ENCODE measurements at places on chromosomes 7 and 10. TPM values are rescaled to one million over a fixed set of nuclear protein-coding genes. Genes with fewer than 3 reads are reported as not detected.

Gene PRR15
- total RNA-seq = 4.6 TPM

Gene PHYHIPL
- total RNA-seq = 3.8 TPM

Gene STX1A
- 2.4 TPM for total RNA-seq

Gene TSPAN12
- total RNA-seq = 9.0 TPM

Gene SLC26A3
- not detected for total RNA-seq

Gene TMEM236
- 0.22 TPM for total RNA-seq

Gene JCAD
- total RNA-seq = 21.2 TPM

Gene BBIP1
- total RNA-seq = 4.2 TPM

Gene COL17A1
- total RNA-seq = not detected

GRCh38 chr7:75772081-75773077 lies at the start of gene CCL26:
TSS of gene CCL26 (minus strand) at chr7:75772211. CDS start at chr7:75772176, 35 bp downstream.
- DNase-seq = no peak

DNA sequence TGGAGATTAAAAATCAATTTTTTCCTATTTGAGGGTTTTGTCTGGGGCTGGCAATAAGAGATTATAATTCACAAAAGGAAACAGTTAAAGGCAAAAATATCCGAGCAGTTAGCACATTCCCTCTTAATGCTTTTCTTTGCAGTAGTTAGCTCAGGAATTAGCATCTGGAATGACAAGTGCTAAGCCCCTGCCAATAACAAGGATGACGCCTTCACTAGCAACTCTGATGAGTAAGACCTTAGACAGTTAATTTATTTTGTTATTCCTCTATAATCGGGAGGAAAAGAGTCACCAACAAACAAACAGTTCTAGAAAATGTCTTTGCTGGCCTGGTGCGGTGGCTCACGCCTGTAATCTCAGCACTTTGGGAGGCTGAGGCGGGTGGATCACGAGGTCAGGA lies 151.3 kb downstream of the TRIL start:
- DNase-seq = no peak

- no peak for DNase-seq
Observed at GRCh38 chr10:51629934-51630639, 69.3 kb downstream of the CSTF2T start.

- no peak for DNase-seq
Observed at GRCh38 chr7:41114131-41114530, 588.8 kb downstream of the INHBA start.

DNA sequence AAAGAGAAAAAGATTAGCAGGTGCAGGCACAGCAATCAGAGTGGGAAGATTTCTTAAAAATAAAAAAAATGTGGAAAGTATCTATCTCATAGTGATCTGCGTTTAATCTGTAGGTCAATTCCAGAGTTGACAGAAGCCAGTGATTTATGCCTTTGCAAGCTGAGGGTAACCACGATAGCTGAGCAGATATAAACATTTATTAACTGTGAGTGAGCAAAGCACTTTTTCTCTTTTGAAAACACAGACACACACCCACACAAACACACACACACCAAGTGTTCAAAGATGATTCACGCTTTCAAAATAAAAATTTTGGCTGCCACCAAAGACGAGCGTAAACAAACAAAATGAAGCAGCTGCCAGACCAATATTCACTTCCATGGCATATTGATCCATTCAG lies 243.2 kb upstream of the SLC26A5 start:
- DNase-seq = no peak

DNA sequence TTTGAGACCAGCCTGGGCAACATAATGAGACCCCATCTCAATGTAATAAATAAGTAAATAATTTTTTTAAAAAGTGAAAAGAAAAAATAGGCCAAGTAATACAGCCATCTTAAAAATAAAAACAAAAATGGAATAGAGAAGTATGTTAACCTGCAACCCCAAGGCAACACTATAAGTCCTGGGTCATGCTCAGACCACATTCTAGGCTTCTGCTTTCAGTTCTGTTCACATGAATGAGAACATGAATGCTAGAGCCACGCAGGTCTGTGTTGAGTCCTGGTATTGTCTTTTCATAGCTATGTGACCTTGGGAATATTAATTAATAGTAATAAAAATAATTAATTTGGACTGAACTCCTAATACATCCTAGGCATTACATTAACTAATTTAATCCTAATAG lies 284.0 kb downstream of the AUTS2 start:
- DNase-seq = no peak

- DNase-seq = no peak
Observed at GRCh38 chr7:41193738-41194282, 509.1 kb downstream of the INHBA start.

DNA sequence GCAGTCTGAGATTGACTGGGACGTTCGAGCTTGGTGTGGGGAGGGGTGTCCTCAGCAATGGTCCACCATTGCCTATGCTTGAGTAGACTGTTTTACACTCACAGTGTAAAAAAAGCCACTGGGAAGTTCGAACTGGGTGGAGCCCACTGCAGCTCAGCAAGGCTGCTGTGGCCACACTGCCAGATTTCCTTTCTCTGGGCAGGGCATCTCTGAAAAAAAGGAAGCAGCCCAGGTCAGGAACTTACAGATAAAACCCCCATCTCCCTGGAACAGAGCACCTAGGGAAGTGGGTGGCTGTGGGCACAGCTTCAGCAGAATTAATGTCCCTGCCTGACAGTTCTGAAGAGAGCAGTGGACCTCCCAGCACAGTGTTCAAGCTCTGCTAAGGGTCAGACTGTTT lies 80.3 kb downstream of the BICC1 start:
- no peak for DNase-seq

- DNase-seq = no peak
Observed at GRCh38 chr10:47440207-47440606, 43.7 kb downstream of the ANXA8 start.

- no peak for DNase-seq
Observed at GRCh38 chr10:109866168-109866994, 56.9 kb downstream of the XPNPEP1 start.

DNA sequence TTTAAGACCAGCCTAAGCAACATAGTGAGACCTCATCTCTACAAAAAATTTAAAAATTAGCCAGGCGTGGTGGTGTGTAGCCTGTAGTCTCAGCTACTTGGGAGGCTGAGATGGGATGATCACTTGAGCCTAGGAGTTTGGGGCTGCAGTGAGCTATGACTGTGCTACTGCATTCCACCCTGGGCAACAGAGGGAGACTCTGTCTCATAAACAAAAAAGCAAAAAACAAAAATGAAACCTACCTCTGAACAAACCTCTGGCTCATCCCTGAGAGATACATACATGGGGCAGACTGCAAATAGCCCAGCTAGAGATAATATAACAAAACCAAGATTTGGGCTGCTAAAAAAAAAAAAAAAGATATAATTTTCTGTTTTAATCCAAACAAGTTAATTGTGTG lies 19.5 kb downstream of the C10orf67 start:
- no peak for DNase-seq

- no peak for DNase-seq
Observed at GRCh38 chr7:22250390-22250789, 106.6 kb downstream of the RAPGEF5 start.

DNA sequence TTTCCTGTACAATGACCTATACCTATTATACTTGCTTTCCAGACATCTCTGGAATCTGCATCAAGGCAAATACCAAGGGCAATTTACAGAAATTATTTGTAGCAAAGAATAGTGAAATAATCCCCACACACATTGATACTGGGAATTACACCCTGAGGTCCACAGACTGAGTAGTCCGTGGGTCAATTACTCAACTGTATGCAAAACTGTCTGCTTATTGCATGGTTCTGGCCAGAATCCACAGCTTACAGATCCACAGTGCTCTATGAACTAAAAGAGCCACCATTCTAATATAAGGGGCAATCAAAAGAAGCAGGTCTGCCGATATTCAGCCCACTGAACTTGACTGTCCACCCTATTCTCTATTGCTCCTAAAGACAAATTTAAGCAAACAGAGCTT lies 5.7 kb downstream of the CHCHD3 start:
- no peak for DNase-seq

DNA sequence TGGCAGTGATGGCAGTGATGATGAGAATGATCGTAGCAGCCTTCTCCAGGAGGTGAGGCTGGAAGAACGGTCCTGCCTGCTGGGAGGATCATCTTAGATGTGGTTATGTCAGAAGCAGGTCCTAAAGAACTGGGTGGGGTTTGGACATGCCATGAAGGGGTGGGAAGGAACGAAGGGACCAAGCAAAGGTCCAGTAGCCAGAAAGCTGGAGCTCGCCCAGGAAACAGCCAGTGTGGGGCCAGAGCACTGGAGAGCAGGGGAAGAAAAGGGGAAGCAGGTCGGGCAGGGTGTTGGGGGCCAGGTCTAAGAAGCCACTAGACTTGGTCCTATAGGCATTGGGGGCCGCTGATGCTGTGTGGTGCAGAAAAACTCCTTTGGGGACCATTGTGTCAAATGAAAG lies 127.4 kb downstream of the RGS10 start:
- DNase-seq = no peak

DNA sequence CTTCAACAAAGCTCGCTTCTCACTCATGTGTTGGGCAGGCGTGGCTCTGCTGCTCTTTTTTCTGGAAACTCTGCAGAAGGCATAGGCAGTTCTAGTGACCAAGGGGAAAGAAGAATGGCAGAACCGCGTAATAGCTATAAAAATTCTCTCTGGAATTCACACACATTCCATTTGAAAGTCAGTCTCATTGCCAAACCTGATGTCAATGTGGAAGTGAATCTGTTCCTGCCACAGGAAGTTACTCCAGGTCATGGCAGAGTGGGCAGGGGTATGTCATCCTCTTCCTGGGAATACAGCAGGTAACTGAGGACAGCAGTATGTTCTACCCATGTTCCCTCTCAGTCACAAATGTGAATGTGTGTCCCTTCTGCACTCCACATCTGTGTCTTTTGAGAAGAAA lies 8.2 kb upstream of the PAXIP1 start:
- DNase-seq = no peak

- DNase-seq = no peak
Observed at GRCh38 chr10:117390420-117390819, 15.2 kb upstream of the PDZD8 start.

- DNase-seq = no peak
Observed at GRCh38 chr7:13016592-13017332, 329.3 kb downstream of the ARL4A start.

GRCh38 chr10:133163889-133164815 lies 4.1 kb downstream of the KNDC1 start:
- DNase-seq = peak; percentile 8

DNA sequence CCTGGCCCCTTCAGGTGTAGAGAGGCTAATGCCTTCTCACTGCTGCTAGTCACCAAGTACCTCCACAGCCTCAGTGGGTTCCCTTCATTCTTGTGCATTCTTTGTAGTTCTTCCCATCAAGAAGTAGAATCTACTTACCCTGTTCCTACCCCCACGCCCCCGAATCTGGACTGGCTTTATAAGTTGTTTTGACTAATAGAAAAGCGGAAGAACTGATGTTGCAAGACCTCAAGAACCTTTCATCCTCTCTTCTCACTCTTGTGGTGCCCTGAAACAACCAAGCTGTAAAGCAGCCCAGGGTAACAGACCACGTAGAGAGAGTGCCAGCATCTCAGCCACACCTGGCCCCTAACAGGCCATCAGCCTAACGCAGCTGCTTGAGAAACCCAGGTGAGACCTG lies 23.2 kb upstream of the LAMB1 start:
- no peak for DNase-seq

DNA sequence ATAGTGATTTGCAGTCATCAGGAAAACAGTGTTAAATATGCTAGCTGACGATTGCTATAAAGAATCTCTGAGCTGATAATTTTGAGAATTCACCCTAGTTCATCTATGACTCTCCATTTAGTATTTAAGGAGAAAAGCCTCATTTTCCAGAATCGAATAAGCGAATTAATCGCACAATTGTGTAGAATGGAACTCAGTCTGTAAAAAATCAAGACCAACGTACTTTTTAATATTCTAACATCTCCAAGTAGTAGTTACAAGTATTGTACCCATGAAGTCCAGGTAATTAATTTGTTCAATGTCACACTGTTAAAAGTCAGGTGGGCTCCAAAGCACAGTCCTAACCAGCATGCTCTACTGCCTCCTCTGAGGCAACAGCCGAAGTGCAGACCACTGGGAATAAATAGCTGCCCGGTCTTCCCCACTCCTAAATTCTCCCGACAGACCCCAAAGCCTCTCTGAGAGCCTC lies 380 bp upstream of the AGBL3 start:
- DNase-seq = no peak
